Upper lobe of left lung (tissue), 6 donors: ENCODE measurements at places on chromosomes 4 and X. TPM values are rescaled to one million over a fixed set of nuclear protein-coding genes. Genes with fewer than 3 reads are reported as not detected.

DNA sequence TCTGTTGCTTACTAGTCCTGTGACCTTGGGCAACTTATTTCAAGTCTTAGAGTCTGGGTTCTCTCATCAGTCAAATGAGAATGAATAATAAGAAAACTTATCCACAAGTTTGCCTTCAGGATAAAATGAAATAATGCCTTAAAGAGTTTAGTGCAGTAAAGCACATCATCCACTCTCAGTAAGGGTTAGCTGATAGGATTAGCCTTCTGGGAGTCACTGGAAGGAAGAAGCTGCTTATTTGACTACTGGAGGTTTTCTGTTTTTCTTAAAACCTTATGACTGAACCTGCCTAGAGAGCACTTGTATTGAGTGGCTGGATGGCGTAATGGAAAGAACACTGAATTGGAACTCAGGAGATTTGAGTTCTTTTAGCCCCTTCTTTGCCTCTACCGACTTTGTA lies 1.8 kb downstream of the RNF128 start:
- peak; percentile 29 for DNase-seq
- no peaks in the 10 kb centered on the region for H3K36me3 ChIP-seq
- no peak overlapping the region for H3K4me3 ChIP-seq
- no peak overlapping the region for H3K27ac ChIP-seq
- no peaks in the 10 kb centered on the region for H3K27me3 ChIP-seq
- no peaks in the 10 kb centered on the region for H3K4me1 ChIP-seq

- no peaks in the 10 kb centered on the region for H3K36me3 ChIP-seq
- H3K27ac ChIP-seq = no peak overlapping the region
- H3K27me3 ChIP-seq = no peaks in the 10 kb centered on the region
- H3K4me1 ChIP-seq = no peaks in the 10 kb centered on the region
- H3K4me3 ChIP-seq = no peak overlapping the region
These were observed 83.8 kb downstream of the GRID2 start for GRCh38 chr4:92387459-92388069.

DNA sequence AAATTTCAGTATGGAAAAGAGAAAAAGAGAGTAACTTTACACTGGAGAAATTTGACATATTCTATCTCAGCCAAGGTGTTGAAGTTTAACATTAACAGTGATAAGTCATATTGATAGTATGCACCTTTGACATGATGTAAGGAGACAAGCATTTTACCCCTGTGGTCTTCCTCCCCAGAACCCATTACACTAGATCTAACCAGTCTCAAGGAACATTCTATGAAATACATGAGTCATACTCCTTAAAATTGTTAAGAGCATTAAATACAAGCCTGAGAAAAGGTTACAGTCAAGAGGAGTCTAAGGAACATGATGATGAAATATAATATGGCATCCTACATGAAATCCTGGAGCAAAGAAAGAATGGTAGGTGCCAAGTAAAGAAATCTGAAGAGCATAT lies 1151.3 kb upstream of the IGFBP7 start:
- H3K27ac ChIP-seq = no peak overlapping the region
- DNase-seq = no peak
- H3K4me3 ChIP-seq = no peak overlapping the region
- no peaks in the 10 kb centered on the region for H3K4me1 ChIP-seq

DNA sequence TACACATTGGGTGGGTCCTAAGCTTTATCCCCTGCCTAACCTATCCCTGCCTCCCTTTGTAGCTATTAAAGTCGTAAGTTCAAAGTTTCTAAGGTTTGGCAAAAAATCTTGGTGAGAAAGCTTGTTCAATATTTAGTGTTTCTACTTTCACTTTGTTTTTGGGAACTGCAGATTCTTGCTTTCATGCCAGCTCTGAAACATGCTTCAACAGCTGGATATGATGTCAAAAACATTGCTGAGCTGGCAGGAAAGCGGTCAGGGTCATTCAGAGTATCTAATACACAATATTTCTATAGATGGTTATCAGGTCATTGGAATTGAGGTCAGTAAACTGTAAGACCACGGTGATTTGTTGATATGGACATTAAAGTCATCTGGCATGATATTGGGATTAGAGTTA lies 19.7 kb downstream of the CENPI start:
- H3K27ac ChIP-seq = no peak overlapping the region
- no peak for DNase-seq
- H3K4me3 ChIP-seq = no peak overlapping the region
- no peaks in the 10 kb centered on the region for H3K36me3 ChIP-seq

DNA sequence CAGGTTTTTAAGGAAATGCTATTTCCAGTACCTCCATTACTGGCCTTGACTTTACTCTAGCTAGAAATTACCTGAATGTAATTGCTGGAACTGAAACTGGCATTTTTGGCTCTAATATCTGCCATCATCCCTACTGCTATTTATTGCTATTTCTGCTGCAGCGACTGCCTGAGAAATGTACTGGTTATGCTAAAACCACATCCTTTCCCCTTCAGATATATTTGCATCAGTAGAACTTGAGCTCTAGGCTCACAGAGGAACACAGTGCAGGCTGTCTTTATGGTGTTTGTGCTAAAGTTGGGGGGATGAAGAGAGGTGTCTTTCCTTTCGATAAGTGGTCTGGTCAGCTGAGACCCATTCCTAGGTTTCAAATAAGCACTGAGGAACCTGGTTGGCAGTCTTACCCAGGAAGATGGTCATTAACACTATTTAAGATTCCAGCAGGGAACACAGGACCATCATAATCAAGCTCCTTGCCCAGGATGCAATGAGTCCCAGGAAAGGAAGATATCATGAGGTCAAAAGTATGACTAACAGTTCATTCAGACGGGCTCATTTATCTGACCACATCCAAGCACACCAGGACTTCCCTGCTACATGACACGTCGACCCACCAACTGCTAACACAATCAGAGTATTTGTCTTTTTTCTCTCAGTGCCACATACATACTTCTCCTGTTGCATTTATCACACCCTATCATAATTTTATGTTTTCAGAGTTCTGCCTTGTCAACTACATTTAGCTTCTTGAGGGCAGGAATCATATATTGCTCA lies 137.4 kb downstream of the GABRA3 start:
- H3K27ac ChIP-seq = no peak overlapping the region
- no peaks in the 10 kb centered on the region for H3K27me3 ChIP-seq
- no peaks in the 10 kb centered on the region for H3K36me3 ChIP-seq
- no peak for DNase-seq

GRCh38 chrX:49840679-49841078 lies 11.6 kb downstream of the PAGE4 start:
- H3K36me3 ChIP-seq = no peaks in the 10 kb centered on the region
- no peak for DNase-seq
- H3K27me3 ChIP-seq = no peaks in the 10 kb centered on the region
- no peak overlapping the region for H3K27ac ChIP-seq
- no peak overlapping the region for H3K4me3 ChIP-seq
- H3K4me1 ChIP-seq = no peaks in the 10 kb centered on the region

GRCh38 chrX:9668537-9668936 lies 97.1 kb downstream of the GPR143 start:
- no peaks in the 10 kb centered on the region for H3K36me3 ChIP-seq
- H3K4me1 ChIP-seq = no peaks in the 10 kb centered on the region
- no peaks in the 10 kb centered on the region for H3K27me3 ChIP-seq
- no peak overlapping the region for H3K27ac ChIP-seq
- no peak overlapping the region for H3K4me3 ChIP-seq

DNA sequence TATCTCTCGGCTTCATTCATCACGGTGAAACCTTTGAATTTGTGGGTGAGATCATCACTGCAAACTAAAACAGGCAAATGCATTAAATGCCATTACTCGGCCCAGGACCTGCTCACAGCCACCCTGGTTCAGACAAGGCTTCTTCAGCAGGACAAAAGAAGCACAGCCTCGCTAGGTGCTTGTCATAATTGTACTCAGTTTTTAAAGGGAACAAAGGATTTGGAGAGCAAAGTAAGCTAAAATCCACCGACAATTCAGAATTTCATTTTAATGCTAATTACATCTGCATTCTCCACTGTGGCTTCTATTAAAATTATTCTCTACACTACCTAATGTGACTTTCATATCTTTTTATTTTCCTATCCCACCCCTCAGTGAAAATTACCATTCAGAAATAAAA lies 57.0 kb downstream of the PCYT1B start:
- no peaks in the 10 kb centered on the region for H3K36me3 ChIP-seq
- H3K27me3 ChIP-seq = no peaks in the 10 kb centered on the region
- DNase-seq = no peak
- no peaks in the 10 kb centered on the region for H3K4me1 ChIP-seq
- no peak overlapping the region for H3K4me3 ChIP-seq
- no peak overlapping the region for H3K27ac ChIP-seq

DNA sequence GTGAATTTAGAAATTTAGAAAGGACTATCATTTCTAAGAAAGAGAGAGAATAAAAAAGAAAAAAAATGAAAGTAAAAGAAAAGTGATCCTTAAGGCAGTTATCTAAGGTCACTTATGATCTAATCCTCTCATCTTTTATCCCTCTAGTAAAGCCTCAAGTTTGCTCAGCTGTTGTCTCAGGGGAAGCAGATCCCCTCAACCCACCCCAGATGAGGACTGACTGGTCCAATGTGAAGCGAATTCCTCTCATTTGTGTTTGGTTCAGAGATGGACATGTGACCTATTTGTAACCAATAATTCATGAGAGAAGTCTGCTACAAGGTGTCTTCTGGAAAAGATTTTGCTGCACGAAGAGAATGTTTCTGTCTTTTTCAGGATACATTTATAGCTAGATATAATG lies 1591.3 kb downstream of the ADGRL3 start:
- no peak overlapping the region for H3K4me3 ChIP-seq
- DNase-seq = no peak
- no peaks in the 10 kb centered on the region for H3K4me1 ChIP-seq
- H3K36me3 ChIP-seq = no peaks in the 10 kb centered on the region
- H3K27ac ChIP-seq = no peak overlapping the region

- no peaks in the 10 kb centered on the region for H3K27me3 ChIP-seq
- no peaks in the 10 kb centered on the region for H3K36me3 ChIP-seq
- H3K4me3 ChIP-seq = no peak overlapping the region
- H3K27ac ChIP-seq = no peak overlapping the region
- no peak for DNase-seq
- H3K4me1 ChIP-seq = no peaks in the 10 kb centered on the region
These were observed 220.3 kb downstream of the KCNIP4 start for GRCh38 chr4:21728304-21728703.

The C1QTNF7 gene
- 2.3 TPM for total RNA-seq

The HAUS7 gene
- 11.8 TPM for total RNA-seq

The RAB9B gene
- total RNA-seq = 1.1 TPM

The BST1 gene
- total RNA-seq = 4.2 TPM

The DDX53 gene
- total RNA-seq = not detected

The RS1 gene
- 6.7 TPM for total RNA-seq

The UGT8 gene
- total RNA-seq = 1.4 TPM
